ENCODE measurements at places on chromosomes 3 and 15. TPM values are rescaled to one million over a fixed set of nuclear protein-coding genes. Genes with fewer than 3 reads are reported as not detected.

The UPK1B gene
- total RNA-seq: not detected

The BTBD1 gene
- 72.3 TPM for total RNA-seq

The CCDC54 gene
- not detected for total RNA-seq

The LMAN1L gene
- not detected for total RNA-seq

The INSYN1 gene
- total RNA-seq: 0.45 TPM

The GNAT1 gene
- total RNA-seq: not detected

The SPSB4 gene
- total RNA-seq: not detected

The CD96 gene
- total RNA-seq: 0.08 TPM

The SH3GL3 gene
- not detected for total RNA-seq

The ST3GAL6 gene
- 3.0 TPM for total RNA-seq

The ADGRG7 gene
- 0.12 TPM for total RNA-seq

The SFMBT1 gene
- 4.2 TPM for total RNA-seq

Data from smooth muscle cell of the coronary artery (primary cell).